ENCODE measurements at places on chromosomes 7 and 10.

DNA sequence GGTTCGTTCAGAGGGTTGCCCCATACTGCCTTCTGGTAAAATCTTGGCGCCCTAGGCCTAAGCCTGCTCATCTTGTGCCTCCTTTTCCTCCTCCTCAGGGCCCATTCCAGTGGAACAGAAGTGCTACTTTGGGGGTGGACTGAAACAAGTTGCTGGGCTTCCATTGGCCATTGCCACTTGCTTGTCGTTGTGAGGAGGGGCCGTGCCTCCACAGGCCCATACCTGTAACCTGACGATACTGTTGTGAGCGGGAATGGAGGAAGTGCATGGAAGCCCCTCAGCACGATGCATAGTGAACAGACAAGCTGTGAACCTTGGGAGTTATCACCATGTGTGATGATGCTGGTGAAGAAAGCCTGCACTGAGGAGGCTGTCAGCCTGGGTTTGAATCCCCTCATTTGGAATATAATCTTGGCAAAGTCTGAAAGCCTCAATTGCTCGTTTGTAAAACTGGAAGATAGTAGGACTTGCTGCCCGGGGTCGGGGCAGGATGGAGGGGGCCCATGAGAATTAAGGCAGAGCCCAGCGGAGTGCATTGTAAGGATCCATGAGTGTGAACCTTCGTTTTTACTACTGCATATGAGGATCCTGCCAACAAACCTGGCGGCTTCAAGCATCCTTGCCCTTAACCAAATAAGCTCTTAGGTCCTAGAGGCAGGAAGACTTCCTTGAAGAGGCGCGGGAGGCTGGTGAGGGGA is 671 bp upstream of the PAPSS2 start:
- peak; percentile 29 for DNase-seq

DNA sequence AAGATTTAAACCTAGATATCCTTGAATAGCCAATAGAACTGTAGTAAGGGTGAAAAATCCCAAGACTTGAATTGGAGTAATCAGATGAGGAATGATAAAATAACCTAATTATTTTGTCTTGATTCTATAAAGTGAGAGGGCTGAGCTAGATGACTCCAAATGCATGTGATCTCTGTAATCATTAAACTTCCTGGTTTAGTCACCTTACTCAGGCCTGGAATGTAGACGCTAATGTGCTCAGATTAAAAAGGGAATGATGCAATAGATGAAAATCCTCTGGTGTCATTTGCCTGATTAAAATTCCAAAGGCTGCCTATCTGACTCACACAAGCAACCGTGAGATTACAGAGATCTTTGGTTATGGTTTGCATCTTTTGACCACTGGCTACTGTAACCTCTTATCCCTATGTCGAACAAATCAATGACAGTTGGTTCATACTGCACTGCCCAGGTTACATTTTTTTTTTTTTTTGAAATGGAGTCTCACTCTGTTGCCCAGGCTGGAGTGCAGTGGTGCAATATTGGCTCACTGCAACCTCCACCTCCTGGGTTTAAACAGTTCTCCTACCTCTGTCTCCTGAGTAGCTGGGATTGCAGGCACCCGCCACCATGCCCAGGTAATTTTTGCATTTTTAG is 2.9 kb upstream of the HKDC1 start:
- DNase-seq = peak; percentile 99

- peak; percentile 54 for DNase-seq
Measured at GRCh38 chr7:155533827-155534690, 12.3 kb downstream of the CNPY1 start.

DNA sequence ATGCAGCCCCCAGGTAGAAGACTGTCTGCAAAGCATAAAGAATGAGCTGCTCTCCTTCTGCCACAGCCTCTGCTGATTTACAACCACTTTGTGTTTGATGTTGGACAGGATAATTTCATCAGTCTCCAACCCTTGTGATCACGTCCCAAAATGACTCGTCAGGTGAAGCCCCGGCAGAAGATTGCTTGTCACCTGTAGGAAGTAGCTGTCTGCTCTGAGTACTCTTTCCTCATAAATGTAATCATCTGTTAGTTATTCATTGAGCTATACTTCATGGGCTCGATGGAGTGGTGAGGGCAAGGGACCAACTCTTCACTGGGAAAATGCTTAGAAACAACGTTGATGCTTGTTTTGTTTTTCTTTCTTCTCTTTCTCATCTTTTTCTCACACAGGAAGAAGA is 290.9 kb upstream of the SP8 start:
- DNase-seq = no peak

- peak; percentile 52 for DNase-seq
Measured at GRCh38 chr10:99834410-99834809, 52.0 kb downstream of the ABCC2 start.

- no peak for DNase-seq
Measured at GRCh38 chr10:15069230-15069629, 19.3 kb downstream of the ACBD7 start.

GRCh38 chr7:99642027-99642426 is 25.3 kb downstream of the ZSCAN25 start:
- no peak for DNase-seq

GRCh38 chr10:124008187-124008586 is 85.2 kb downstream of the CHST15 start:
- no peak for DNase-seq

GRCh38 chr10:119129721-119130120 is 25.8 kb downstream of the DENND10 start:
- DNase-seq = no peak

GRCh38 chr10:23453465-23453864 is 14.6 kb downstream of the OTUD1 start:
- DNase-seq = no peak

DNA sequence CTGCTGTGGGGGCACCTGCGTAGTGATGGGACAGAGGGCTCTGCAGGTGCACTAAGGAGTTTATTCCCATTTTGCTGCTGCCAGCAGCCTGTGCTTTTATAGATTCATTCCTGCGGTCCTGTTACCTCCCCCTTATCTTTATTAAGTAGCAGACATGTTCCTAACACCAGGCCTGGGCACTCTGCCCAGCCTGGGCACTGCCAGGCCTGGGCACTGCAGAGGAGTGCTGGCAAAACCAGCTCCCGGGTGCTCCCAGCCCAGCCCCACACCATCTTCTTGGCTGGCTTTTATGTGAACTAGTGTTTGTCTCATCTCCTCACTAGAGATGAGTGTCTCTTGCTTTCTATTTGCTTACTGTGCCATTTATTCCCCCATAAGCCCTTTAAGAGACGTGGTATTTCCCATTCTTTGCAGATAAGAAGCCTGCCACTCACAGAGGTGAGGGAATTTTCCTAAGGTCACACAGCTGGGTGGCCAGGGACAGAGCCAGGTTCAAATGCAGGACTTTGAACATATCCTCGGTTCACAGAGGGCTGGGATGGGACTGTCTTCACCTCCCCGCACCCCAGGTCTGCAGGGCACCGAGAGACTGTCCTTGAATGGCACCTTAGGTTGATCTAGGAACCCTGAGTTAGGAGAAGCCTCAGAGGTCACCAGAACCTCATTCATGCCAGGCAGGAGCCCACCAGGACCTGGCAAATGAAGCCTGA is 14.6 kb upstream of the DRGX start:
- DNase-seq = no peak

- no peak for DNase-seq
Measured at GRCh38 chr10:129949411-129949810, 14.7 kb downstream of the EBF3 start.

GRCh38 chr7:2843711-2844152 is 376 bp downstream of the GNA12 start:
- DNase-seq = peak; percentile 46

DNA sequence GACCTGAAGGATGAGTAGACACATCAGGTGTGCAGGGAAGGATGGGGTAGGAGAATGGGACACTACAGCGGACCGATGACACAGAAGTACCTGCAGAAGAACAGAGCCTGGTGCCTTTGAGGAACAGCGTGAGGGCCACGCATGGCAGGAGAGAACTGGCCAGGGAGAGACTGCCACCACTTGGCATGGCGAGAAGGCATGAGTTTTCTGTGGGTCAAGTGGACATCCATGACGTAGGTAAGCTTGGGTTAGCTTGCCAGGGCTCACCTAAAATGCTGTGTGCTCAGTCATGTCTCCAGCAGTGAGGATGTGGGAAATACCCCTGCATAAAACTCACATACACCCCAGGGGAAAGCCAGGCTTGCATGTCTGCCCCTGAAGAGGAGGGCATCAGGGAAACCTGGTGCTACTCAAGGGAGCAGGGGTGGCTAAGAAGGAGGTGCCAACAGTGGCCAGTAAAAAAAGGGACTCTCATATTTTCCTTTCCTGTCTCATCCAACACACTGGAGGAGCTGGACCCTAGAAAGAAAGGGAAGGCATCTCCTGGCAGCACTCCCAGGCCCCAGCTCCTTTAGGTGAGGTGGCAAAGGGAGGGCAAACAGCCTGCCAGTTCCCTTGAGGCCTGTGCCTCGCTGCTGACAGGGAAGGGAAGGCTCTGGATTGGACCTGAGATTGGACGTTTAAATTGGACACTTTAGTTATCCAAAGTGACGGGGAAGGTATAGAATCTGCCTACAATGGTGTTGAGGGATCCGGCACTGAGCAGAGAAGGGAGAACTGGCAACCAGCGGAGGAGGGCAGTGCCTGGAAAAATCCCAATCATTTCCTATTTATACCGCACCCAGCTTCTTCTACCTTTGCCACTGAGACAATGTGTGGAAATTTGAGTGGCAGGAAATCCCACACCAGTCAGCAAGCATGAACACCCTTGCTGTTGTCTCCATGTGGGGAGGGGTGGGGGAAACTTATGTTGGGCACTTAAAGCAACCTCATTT is 255.7 kb downstream of the GLI3 start:
- DNase-seq = no peak

DNA sequence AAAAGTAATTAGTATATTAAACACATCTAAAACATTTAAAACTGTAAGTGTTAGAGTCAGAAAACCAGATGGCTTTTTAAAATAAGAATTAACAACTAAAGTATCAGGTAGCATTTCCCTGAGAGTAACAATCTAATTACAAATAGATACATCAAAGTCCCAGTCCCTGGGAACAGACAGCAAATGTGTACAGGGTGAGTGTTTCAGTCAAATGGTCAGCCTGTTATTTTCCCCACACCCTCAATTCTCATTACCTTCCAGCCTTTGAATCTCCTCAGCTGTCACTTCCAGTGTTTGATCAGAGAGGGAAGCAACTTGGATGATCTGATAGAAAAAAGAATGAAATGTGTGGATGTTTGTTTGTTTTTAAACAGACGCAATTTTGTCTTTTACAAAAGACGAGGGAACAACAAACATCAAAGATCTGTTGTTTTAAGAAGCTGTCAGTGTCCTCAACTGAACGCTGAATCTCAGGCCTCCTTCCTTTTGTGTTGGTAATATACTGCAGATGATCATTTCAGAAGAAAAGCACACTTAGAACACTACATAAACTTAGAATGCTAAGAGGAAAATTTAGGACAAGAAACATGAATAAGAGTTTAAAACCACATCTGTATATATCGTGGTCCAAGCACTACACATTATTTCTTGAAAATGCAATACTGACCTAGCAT is 29.8 kb downstream of the CEP41 start:
- no peak for DNase-seq

DNA sequence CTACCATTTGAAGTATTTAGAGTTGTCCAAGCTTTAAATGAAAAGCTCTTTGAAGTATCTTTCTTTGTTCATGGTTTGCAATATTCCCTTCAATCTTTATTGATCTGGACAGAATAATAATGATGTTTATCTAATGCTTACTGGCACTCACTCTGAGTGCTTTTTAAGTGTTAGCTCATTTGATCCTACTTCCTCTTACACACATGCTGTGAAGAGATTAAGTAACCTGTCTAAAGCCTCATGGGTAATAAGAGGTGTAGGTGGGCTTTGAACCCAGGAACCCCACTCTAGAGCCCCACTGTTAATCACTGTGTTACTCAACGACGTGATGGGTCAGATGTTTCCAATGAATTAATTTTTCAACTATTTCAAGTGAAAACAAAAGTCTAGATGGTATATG is 31.1 kb upstream of the ADD3 start:
- DNase-seq = no peak

GRCh38 chr7:32140210-32140939 is 70.2 kb upstream of the PDE1C start:
- no peak for DNase-seq

- DNase-seq = peak; percentile 97
Measured at GRCh38 chr10:130110246-130111112, at the start of gene C10orf143. TSS of gene C10orf143 (minus strand) at chr10:130110830. CDS start at chr10:130110772, 58 bp downstream.

DNA sequence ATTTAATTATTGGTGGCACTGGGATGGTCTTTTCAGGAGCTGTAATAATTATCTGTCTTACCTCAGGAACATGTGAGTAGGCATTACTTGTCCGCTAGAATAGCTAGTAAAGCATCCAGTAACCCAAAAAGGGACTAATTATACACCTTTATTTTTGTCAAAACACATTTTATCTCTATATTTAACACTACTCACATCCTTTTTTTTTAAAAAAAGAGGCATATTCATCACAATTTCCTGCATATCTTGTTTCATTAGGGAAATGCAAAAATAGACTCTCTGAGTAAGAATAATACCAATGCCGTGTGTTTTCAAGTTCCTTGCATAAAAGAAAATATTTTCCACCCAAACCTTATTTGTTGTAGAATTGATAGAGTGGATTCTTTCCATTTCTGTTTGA is 99.5 kb downstream of the VTI1A start:
- no peak for DNase-seq

GRCh38 chr7:82105463-82105862 is 335.6 kb upstream of the HGF start:
- peak; percentile 49 for DNase-seq

DNA sequence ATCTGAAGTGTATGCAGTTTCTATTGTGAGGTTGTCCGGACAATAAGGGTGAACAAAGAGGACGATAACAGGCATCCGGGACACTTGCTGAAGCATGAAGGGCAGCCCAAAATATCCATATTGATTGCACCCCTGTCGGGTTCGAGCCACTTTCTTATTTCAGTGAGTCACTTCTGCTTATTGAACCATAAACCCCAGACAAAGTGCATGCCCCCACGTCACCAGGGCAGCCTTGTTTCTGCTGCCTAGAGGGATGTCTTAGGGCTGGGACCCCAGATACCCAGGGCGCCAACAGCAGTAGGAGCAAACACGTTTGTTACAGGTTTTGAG is 175.3 kb upstream of the LYZL1 start:
- no peak for DNase-seq

DNA sequence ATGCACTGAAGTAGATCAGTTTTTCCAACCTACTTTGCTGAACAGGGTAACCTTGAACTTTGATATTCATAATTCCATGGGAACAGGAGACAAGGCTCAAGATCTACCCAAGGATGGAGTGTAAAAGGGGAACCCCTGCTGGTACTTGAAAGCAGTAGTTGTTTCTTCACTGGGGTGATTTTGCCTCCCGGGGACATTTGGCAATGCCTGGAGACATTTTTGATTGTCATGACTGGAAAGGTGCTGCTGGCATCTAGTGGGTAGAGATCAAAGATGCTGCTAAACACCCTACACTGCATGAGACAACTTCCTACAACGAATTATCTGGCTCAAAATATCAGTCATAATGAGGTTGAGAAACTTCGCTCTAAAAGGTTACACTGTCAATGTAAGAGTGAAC is 214.8 kb upstream of the CTBP2 start:
- peak; percentile 25 for DNase-seq

DNA sequence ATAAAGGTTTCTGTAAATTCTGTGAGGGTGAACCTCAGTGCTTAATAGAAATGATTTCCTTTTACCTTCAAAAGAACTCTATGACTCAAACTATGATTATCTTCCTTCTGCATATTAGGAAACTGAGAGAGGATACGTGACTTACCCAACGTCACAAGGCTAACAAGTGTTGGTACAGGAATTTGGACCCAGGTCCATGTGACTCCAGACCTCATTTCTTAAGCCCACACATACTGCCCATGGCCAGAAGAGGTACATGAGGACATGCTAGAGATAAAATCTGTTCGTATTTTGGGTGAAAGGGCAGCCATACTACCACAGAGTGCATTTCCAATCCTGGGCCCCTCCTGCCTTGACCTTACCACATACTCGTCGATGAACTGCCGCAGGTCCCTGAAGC is 61.5 kb upstream of the TM9SF3 start:
- no peak for DNase-seq

Measured in ACHN (cell line).